ENCODE measurements at places on chromosomes 4 and X. TPM values are rescaled to one million over a fixed set of nuclear protein-coding genes. Genes with fewer than 3 reads are reported as not detected.

The TCEAL9 gene
- polyA plus RNA-seq, result 2.2 TPM

The CXXC4 gene
- not detected for polyA plus RNA-seq

DNA sequence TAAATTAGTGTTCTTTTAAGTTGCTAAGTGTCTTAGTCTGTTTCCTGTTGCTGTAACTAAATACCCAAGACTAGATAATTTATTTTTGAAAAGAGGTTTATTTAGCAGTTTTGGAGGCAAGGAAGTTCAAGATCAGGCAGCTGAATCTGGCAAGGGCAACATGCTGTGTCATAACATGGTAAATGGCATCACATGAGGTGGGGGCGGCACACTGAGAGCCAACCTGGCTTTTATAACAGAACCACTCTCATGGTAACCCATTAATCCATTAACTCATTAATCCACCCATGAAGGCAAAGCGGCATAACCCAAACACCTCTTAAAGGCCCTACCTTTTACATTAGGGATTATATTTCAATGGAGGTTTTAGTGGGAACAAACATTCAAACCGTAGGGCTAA lies 182.2 kb upstream of the GATB start:
- no peaks in the 10 kb centered on the region for H3K36me3 ChIP-seq
- H3K4me3 ChIP-seq, result no peak overlapping the region
- no peak overlapping the region for H3K27ac ChIP-seq
- DNase-seq, result no peak
- H3K4me1 ChIP-seq, result no peaks in the 10 kb centered on the region
- H3K27me3 ChIP-seq, result no peaks in the 10 kb centered on the region

DNA sequence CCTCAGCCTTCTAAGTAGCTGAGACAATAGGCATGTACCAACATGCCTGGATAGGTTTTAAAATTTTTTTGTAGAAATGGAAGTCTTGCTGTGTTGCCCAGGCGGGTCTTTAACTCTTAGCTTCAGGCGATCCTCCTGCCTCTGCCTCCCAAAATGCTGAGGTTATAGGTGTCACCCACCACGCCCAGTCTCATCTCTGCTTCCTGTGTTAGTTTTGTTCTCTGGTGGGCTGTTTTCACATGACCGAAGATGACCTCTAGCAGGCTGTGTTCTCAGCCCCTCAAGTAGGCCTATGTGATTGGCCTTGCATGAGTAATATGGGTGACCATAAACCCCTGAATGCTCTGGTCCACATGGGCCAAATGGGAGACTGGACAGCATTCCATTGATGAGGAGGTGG lies 56.8 kb upstream of the MSANTD1 start:
- no peaks in the 10 kb centered on the region for H3K27me3 ChIP-seq
- H3K4me1 ChIP-seq, result no peaks in the 10 kb centered on the region
- H3K27ac ChIP-seq, result no peak overlapping the region
- peaks cover 87% of the 10 kb centered on the region for H3K36me3 ChIP-seq

- no peaks in the 10 kb centered on the region for H3K36me3 ChIP-seq
- no peak for DNase-seq
- H3K27ac ChIP-seq, result no peak overlapping the region
- no peaks in the 10 kb centered on the region for H3K27me3 ChIP-seq
These were observed 440.6 kb downstream of the FGF13 start for GRCh38 chrX:138270931-138271330.
